ENCODE measurements at places on chromosomes 16 and 17.

- H3K27ac ChIP-seq = no peak overlapping the region
- DNase-seq = no peak
- H3K4me3 ChIP-seq = no peak overlapping the region
Measured at GRCh38 chr17:19329136-19329535, 33.4 kb downstream of the B9D1 start.

DNA sequence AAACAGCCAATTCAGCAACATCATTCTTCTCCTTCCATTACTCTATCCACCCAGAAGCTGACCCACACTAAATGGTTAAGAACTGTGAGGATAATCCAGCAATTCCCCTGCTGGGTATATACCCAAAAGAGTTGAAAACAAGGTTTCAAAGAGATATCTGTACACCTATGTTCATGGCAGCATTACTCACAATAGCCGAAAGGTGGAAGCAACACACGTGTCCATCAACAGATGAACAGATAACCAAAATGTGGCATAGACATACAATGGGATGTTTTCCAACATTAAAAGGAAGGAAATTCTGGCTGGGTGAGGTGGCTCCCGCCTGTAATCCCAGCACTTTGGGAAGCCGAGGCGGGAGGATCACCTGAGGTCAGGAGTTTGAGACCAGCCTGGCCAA, 19.9 kb downstream of the MIS12 start:
- no peak overlapping the region for H3K27ac ChIP-seq
- DNase-seq = no peak
- H3K4me1 ChIP-seq = peaks cover 18% of the 10 kb centered on the region
- no peaks in the 10 kb centered on the region for H3K36me3 ChIP-seq
- H3K4me3 ChIP-seq = no peak overlapping the region
- no peaks in the 10 kb centered on the region for H3K27me3 ChIP-seq

DNA sequence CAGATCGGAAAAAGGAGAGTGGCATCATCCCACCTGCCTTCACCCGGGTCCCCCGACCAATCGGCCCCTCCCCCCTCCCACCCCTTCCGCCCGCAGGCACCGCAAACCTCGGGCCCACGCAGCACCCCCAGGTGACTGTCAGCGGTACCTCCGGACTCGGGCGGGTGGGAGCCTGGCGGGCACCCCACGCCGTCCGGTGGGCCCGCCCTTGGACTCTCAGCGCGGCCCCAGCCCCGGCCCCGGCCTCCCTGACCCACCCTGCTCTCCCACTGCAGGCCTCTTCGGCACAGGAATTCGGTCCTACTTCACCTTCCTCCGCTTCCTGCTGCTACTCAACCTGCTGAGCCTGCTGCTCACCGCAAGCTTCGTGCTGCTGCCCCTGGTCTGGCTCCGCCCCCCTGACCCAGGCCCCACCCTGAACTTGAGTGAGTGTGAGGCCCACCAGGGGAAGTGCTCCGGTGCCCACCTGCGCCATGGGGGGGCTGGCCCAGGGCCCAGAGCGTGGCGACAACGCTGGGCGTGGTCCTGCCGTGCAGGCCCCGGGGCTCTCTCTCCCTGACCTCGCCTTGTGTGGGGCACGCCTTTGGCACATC, 1.6 kb downstream of the TMC8 start:
- H3K27ac ChIP-seq = no peak overlapping the region
- H3K4me3 ChIP-seq = peak overlapping the region; percentile 6
- no peaks in the 10 kb centered on the region for H3K36me3 ChIP-seq
- H3K27me3 ChIP-seq = peaks cover 6% of the 10 kb centered on the region

DNA sequence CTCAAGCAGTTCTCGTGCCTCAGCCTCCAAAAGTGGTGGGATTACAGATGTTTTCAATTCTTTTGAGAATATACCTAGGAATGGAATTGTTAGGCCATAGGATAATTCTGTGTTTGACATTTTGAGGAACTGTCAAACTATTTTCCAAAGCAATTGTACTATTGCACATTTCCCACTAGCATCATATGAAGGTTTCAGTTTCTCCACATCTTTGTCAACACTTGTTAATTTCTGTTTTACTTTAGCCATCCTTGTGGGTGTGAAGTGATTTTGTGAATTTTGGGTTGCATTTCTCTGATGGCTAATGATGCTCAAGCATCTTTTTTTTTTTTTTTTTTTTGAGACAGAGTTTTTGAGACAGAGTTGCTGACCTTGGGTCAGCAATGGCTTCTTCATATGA, 6.2 kb downstream of the NT5M start:
- no peak overlapping the region for H3K27ac ChIP-seq
- H3K4me1 ChIP-seq = peaks cover 8% of the 10 kb centered on the region
- no peak for DNase-seq
- peaks cover 10% of the 10 kb centered on the region for H3K27me3 ChIP-seq

DNA sequence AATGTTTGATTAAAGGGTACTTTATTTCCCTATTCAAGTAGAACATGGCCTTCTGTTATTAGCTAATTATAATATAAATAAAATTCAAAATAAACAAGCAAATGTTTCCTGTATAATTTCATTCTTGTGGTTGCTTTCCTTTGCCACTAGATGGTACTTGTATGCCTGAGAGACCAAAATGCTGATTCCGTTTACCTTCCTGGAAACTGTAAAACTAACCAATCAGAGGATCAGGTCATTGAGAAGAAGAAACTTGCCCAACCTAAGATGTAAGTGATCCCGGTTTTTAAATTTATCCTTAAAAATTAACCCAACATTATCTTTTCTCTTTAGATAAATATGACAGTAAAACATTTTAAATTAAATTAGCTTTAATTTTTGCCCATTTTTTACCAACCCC, 8.1 kb upstream of the ABCA5 start:
- no peaks in the 10 kb centered on the region for H3K36me3 ChIP-seq
- H3K4me1 ChIP-seq = no peaks in the 10 kb centered on the region
- H3K4me3 ChIP-seq = no peak overlapping the region
- peaks cover 8% of the 10 kb centered on the region for H3K27me3 ChIP-seq

DNA sequence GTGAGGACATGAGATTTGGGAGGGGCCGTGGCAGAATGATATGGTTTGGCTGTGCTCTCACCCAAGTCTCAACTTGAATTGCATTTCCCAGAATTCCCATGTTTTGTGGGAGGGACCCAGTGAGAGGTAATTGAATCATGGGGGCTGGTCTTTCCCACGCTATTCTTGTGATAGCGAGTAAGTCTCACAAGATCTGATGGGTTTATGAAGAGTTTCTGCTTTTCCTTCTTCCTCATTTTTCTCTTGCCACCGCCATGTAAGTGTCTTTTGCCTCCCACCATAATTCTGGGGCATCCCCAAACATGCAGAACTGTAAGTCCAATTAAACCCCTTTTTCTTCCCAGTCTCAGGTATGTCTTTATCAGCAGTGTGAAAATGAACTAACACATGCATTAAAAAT, 40.6 kb downstream of the CCT6B start:
- H3K36me3 ChIP-seq = no peaks in the 10 kb centered on the region
- H3K27me3 ChIP-seq = no peaks in the 10 kb centered on the region
- no peak overlapping the region for H3K4me3 ChIP-seq
- H3K27ac ChIP-seq = no peak overlapping the region
- H3K4me1 ChIP-seq = no peaks in the 10 kb centered on the region
- no peak for DNase-seq

GRCh38 chr17:12510535-12510934, 155.2 kb upstream of the MYOCD start:
- no peak overlapping the region for H3K27ac ChIP-seq
- DNase-seq = no peak
- no peaks in the 10 kb centered on the region for H3K27me3 ChIP-seq
- no peaks in the 10 kb centered on the region for H3K36me3 ChIP-seq
- peaks cover 3% of the 10 kb centered on the region for H3K4me1 ChIP-seq
- H3K4me3 ChIP-seq = no peak overlapping the region

DNA sequence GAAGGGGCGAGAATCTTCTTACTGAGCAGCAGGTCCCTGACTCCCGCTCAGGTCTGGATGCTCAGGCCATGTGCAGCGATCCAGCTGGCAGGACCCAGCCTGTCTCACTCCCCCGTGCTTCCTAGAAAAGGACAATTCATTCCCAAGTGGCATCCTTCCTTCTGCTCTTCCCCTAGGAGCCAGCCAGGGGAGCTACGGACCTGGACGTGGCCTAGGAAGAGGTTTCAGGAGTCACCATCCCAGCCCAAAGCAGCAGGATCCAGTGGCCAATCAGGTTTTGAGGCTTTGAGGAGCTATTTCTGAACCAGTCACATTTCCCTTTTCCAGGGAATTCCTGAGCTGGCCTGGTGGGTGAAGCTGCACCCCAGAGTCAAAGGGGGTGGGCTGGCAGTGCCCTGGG, 7.8 kb upstream of the CD79B start:
- no peak overlapping the region for H3K27ac ChIP-seq
- no peaks in the 10 kb centered on the region for H3K27me3 ChIP-seq
- H3K36me3 ChIP-seq = peaks cover 6% of the 10 kb centered on the region
- no peak for DNase-seq
- no peak overlapping the region for H3K4me3 ChIP-seq
- no peaks in the 10 kb centered on the region for H3K4me1 ChIP-seq

- H3K4me1 ChIP-seq = no peaks in the 10 kb centered on the region
- no peak overlapping the region for H3K4me3 ChIP-seq
- no peak for DNase-seq
- H3K27ac ChIP-seq = no peak overlapping the region
Measured at GRCh38 chr16:71855937-71856662, 10.3 kb downstream of the ATXN1L start.

- peak overlapping the region; percentile 93 for H3K4me3 ChIP-seq
- peaks cover 42% of the 10 kb centered on the region for H3K36me3 ChIP-seq
- no peak for DNase-seq
- H3K4me1 ChIP-seq = peaks cover 16% of the 10 kb centered on the region
- H3K27ac ChIP-seq = no peak overlapping the region
Measured at GRCh38 chr16:30892670-30893416, 1.0 kb downstream of the BCL7C start.

DNA sequence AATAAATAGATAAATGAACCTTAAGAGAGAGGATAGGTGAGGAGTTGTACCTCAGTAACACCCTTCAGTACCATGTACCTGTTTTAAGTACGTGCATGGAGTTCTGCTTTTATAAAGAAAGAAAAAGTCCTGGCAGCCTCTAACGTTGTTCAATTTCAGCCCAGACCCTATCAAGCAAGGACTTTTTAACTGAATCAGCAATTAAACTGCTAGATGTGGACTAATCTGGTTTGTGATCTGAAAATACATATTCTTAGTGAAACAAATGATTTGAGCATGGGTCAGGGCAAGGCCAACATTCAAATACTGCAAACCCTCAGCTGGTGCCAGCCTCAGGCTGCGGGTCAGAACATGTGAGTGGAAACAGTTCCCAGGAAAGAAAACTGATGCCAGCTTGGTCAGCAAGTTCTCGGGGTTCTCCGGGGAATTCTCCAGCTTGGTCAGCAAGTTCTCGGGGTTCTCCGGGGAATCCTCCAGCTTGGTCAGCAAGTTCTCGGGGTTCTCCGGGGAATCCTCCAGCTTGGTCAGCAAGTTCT, 84.5 kb downstream of the MRM3 start:
- no peaks in the 10 kb centered on the region for H3K27me3 ChIP-seq
- H3K27ac ChIP-seq = no peak overlapping the region
- H3K4me3 ChIP-seq = no peak overlapping the region
- DNase-seq = no peak

- peaks cover 17% of the 10 kb centered on the region for H3K36me3 ChIP-seq
- H3K4me1 ChIP-seq = no peaks in the 10 kb centered on the region
- no peaks in the 10 kb centered on the region for H3K27me3 ChIP-seq
- no peak overlapping the region for H3K27ac ChIP-seq
- peak; percentile 42 for DNase-seq
- no peak overlapping the region for H3K4me3 ChIP-seq
Measured at GRCh38 chr16:49484451-49484849, 110.8 kb downstream of the C16orf78 start.

- H3K36me3 ChIP-seq = no peaks in the 10 kb centered on the region
- no peaks in the 10 kb centered on the region for H3K4me1 ChIP-seq
- no peak for DNase-seq
Measured at GRCh38 chr16:82083710-82084353, 48.8 kb downstream of the HSD17B2 start.

DNA sequence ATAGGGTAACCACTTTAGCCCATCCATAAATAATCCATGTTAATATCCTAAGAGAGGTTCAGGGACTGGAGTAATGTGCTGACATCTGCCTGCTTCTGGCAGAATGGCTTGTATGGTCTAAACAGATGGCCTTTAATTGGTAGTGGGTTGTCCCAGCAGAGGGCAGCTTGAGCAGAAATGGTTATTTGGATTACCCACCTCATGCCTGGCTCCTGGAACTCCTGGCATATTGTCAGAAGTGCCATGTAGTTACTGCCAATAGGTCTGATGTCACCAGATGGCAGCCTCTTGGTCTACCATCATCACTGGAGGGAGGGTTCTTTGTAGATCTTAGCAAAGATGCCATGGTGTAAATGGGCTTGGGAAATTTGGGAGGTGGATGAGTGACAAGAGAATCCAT, 157.5 kb upstream of the SOX9 start:
- no peak for DNase-seq
- no peaks in the 10 kb centered on the region for H3K27me3 ChIP-seq
- H3K36me3 ChIP-seq = no peaks in the 10 kb centered on the region
- H3K4me3 ChIP-seq = no peak overlapping the region
- H3K4me1 ChIP-seq = no peaks in the 10 kb centered on the region
- H3K27ac ChIP-seq = no peak overlapping the region

GRCh38 chr16:57268804-57269800, 15.4 kb downstream of the PLLP start:
- no peak overlapping the region for H3K4me3 ChIP-seq
- DNase-seq = no peak
- H3K27me3 ChIP-seq = no peaks in the 10 kb centered on the region
- H3K4me1 ChIP-seq = peaks cover 12% of the 10 kb centered on the region
- no peak overlapping the region for H3K27ac ChIP-seq

DNA sequence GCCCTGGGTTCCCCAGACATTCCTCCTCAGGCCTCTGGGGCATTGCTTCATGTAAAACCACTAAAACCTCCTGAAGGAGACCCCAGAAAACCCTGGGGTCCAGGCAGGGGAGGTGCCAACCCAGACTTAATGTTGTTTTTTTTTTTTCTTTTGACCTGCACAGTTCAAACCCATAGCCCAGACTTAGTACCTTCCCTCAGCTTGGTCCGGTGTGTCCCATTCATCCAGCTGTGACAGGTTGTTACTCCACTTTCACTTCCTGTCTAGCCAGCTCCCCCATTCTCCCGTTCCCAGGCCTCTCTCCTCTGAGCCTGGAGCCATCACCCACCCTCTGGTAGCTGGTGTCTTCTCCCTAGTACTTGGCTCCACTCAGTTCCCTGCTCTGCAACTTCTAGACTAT, 4.8 kb downstream of the CDR2L start:
- no peak overlapping the region for H3K27ac ChIP-seq
- DNase-seq = no peak
- peaks cover 9% of the 10 kb centered on the region for H3K4me1 ChIP-seq
- peaks cover 2% of the 10 kb centered on the region for H3K36me3 ChIP-seq

DNA sequence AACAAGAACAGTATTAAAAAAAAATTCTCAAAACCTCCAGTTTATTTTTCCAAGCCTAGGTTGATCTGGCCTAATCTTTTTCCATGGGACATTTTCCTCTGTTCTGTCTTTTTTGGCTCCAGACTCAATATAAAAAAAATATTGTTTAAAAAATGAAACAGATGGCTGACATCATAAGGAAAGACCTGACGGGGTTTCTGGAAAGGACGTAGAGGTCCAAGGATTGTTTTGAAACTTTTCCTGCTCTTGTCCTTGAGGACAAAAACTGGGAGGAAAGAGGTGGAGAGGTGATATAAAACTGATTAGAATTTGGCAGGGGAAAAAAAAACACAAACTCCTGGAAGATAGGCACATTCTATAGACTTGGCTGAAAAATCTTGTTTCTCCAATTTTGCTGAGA, 211.4 kb upstream of the CDH11 start:
- no peak overlapping the region for H3K4me3 ChIP-seq
- no peaks in the 10 kb centered on the region for H3K27me3 ChIP-seq
- no peaks in the 10 kb centered on the region for H3K36me3 ChIP-seq
- no peaks in the 10 kb centered on the region for H3K4me1 ChIP-seq
- DNase-seq = no peak

GRCh38 chr17:10718547-10718946, 11.3 kb downstream of the TMEM220 start:
- DNase-seq = no peak
- H3K36me3 ChIP-seq = peaks cover under 1% of the 10 kb centered on the region
- H3K27me3 ChIP-seq = no peaks in the 10 kb centered on the region
- H3K27ac ChIP-seq = no peak overlapping the region
- no peaks in the 10 kb centered on the region for H3K4me1 ChIP-seq
- H3K4me3 ChIP-seq = no peak overlapping the region
